ENCODE measurements at places on chromosomes 3 and 15.

GRCh38 chr3:99175276-99175812, 273.8 kb upstream of the DCBLD2 start:
- DNase-seq = no peak

DNA sequence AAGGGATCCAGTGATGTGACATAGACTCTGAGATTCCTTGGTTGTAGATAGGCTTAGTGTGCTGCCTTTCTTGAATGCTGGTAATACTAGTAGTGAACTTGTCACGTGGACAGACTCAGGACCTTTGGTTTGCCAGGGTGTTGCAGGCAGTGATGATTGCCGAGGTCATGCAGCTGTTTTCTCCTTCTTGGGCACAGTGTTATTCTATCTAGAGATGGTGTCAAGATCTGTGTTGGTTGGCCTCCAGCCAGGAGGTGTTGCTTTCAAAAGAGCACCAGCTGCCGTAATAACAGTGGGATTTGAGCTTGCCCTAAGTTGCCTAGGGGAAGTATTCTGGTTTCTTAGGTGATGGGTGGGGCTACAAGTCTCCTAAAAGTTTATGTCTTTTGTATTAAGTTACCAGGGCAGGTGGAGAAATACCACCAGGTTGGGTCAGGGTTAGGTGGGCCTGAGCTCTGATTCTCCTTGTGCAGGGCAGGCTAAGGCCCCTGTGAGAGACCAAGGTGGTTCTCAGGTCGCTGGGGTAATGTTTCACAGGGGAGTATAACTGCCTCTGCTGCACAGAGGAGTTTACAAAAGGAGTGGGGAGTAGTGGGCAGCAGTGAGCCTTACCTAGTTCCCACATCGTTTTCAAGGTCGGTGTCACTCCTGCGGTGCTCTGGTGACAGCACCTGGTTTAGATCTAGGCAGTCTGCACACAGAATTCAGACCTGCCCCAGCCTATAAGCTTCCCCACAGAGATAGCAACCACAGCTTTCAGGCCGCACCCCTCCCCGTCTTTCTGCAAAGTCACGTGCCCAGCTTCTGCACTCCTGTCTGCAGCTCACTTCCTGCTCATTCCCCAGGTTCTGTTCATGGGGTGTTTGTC, 350.3 kb downstream of the DOCK3 start:
- peak; percentile 70 for DNase-seq

DNA sequence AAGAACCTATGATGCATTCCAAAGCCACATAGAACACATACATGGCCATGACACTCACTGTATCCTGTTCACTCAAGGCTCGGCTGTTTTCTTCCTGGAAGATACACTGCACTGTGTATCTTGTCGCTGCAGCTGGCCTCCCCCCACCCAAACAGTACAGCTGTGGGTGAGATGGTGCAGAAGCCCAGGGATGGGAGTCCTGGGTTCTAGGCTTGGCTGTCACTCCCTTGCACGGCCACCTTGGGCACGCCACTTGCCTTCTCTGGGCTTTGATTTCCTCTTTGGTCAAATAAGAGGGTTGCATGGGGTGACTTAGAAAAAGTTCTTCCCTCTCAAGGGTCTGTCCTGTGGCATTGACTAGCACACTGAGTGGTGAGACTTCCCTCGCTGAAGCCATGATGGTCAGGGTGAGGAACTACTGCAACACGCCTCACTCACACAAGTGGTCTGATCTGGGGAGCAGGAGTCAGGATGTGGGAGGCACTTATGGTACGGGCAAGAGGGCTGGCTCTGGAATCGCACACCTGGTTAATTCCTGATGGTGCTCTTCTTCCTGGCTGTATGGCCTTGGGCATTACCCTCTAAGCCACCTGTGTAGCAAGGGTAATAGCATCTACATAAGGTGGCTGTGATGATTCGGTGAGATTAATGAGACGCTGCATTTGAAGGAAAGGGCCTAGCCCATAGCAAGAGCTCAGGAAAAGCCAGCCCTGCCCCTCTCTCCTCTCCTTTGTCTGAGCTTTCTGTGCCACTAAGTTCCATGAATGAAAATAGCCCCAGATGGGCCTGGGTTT, 44.0 kb downstream of the ANP32A start:
- DNase-seq = no peak

- peak; percentile 15 for DNase-seq
Measured at GRCh38 chr15:91853948-91854638, 585 bp downstream of the SLCO3A1 start.

DNA sequence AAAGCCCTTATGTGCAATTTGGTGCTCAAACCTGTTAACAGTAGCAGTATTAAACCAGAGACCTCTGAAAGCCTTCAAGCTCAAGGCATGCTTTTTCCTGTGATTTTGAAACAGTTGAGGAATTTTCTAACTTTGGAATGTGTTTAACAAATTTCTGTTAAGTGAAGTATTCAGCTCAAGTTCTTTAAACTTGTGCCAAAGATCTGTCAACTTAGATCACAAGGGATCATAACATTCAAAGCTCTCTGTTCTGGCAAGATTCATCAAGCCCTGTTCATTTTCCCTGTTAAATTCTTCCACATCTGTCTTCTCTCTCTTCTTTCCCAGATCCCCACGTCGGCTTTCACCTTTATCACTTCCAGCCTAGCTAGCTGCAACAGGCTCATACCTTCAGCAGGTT, 28.8 kb upstream of the RYK start:
- DNase-seq = no peak

GRCh38 chr15:51193526-51193925, 98.8 kb upstream of the TNFAIP8L3 start:
- no peak for DNase-seq

DNA sequence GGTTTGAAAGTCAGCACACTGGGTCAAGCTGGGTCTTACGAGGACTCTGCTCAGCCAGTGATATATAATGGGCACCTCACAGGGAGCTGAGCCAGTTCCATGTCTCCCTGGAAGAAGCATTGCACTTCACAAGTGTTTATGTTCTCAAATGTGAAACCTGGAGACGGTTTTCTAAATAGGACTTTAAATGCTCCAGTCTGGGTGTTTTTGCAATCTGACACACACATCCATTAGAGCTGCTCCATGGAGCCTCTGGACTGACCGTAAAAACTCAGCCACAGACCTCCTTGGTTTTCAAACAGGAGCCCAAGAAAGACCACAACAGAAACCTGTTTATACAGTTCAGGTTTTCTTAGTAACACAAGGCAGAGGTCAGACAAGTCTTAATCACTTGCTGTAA, 201.3 kb upstream of the LRIG1 start:
- DNase-seq = no peak
